RKO (cell line): ENCODE measurements at places on chromosomes 12 and 14.
A peak's percentile ranks its signal among the peaks of the same experiment; 100 is the strongest.

DNA sequence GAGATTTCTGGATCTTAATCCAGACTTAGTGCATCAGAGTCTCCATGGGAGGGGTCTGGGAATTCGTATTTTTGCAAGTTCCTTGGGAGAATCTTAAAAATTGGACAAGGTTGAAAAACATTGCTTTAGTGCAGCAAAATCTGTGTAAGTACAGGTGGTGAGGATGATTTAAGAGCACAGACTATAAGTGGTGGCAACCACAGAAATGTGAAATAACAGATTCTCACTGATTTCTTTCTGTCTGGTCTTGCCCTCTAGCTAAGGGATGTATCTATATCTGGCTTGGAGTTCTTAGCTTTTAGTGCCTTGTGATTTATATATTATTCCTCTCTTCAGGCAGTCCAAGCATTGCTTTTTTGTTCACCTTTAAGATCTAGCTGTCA is 116.2 kb downstream of the DIP2B start:
- no peak for DNase-seq

DNA sequence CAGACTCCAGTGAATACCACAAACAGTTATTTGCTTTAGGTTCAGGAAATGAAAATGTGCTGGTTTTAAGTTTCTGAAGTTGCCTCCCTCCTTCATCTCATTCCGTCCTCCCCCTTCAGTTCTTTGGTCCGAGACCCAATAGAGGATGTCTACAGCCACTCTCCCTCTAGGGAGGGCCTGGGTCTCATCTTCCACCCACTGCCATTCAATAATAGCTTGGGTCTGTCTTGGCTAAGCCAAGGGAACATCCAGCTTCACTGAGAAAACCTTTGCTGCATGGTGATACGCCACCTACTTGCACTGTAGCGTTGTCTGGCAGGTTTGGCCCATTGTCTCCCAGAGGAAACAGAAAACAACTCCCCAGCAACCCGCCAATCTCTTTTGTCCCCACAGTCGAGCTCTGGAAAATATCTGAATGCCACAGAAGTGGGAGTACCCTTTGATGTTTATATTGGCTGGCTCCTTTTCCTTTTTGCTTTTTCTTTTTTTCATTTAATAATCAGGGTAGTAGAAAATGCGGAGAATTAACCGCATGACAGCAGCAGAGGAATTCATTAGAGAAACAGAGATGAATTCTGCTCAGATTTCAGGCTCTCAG is 380.1 kb downstream of the RAD51B start:
- DNase-seq, result no peak

DNA sequence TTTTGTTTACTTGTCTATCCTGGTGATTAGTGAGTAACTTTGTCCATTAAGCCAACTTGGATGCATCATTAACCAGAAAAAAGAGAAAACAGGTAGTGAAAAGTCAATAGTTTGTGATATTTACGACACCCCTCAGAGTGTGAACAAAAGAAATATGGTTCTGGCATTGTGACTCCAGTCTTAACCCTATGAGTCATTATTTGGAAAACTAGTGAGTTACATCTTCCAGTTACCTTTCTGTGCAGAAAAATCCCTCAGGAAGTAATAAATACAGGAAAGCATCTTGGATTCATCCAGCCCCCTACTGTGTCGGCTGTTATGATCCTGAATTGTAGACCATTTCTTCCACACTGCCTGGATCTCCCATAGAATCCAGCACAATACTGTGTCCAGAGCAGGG is 379.1 kb downstream of the GALC start:
- DNase-seq, result no peak

- DNase-seq, result no peak
Measured at GRCh38 chr12:114902665-114903064, 218.7 kb upstream of the TBX3 start.

- DNase-seq, result no peak
Measured at GRCh38 chr12:58502226-58502625, 418.1 kb downstream of the LRIG3 start.

DNA sequence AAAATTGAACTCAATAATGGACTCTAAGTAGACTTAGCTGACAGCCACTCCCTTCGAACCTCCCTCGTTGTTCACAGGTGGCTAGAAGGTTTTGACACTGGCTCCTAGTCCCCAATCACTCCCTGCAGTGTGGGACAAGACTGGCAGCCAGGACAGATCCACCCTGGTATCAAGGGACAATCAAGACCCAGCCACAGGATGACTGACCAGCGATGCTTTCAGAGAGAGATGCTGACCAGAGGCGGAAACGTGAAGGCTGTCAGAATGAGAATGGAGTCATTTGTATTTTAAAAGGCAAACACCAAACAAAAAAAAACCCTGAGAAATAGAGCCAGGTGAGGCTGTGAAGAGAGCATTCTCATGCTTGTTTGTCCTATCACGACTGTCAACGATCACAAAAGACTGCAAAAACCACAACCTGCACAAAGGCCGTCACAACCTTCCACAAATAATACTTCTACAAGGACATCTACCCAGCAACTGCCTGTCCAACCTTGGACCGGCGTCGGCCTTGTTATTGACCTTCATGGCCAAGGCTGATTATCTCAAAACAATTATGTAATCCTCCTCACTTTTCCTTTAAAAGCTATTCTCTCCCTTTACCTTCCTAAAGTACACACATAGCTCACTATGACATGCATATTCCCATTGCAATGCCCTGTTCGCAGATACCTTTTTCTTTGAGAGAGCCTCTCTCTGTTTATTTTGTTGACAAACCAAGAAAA is 13.2 kb downstream of the EIF5 start:
- no peak for DNase-seq

GRCh38 chr12:49777800-49778748 is 36.7 kb downstream of the TMBIM6 start:
- DNase-seq, result peak; percentile 43

GRCh38 chr12:98275131-98275475 is 240.3 kb upstream of the TMPO start:
- DNase-seq, result no peak

DNA sequence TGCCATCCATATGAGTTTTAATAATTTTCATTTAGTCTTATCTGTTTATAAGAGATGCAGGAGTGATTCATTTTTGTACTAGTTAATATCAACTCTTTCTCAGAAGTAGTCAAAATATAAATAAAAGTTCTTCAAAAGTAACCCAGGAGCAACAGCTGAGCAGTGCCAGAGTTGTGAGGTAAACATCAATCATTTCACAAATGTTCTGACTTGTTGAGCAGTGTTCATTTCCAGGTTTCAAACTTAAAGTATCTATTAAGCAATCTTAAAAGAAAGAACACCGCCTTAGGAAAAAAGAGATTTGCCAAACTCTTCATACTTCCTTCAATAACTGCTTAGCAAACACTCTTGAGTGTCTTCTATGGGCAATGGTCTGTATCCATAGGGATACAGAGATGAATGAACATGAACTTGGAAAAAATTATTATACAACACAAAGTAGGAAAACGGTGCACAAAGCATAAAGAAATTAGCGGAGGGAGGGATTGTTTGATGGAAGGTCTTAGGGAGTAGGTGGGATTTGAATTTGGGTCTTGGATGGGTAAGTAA is 41.9 kb upstream of the POC1B start:
- no peak for DNase-seq

DNA sequence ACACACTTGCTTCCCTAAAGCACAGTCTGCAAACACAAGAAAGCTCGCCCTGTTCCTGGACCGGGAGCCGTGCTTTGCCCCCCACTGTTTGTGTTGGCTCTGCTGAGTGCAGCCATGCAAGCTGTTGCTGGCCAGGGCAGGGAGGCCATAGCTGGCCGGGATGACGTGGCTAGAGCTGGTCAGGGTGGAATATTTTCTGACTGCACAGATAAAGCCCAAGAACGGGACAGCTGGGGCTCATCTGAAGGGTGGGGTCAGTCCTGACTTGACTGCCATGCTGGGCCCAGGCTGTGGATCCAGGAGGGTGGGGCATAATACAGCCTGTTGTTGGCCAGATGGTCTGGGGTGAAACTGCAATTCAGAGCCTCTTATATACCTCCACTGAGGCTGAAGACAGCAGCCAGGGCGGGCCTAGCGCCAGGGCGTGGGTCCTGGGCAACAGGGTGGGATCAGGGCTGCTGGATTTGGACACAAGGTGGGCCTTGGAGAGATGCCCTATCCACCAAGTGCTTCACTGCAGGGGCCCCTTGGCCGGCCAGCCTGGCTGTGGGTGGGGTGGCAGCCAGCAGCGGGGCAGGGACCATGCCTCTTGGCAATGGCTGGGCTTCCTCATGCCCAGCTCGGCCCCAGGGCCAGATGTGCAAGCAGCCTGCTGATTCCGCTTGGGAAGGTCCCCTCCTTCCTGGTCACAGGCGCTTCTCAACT is 14.8 kb downstream of the KMT5A start:
- no peak for DNase-seq

DNA sequence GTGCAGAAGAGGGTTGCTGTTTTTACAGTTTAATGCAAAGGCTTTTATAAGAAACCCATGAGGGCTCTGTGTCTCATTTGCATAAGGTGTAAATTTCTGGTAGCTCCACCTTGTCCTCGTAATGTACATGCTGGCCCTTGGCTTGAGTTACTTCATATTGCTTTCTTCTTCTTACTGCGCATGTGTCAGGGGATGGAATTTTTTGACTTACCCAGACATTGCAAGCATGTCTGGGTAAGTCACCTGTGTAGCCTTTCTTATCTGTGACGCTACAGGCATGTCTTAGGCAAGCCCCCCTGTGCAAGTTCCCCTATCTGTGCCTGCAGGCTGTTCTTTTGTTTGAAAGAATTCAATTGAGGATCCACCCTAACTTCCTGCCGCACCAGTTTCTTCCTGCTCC is 274.2 kb downstream of the ETNK1 start:
- no peak for DNase-seq

GRCh38 chr14:103391048-103391447 is 5.8 kb downstream of the MARK3 start:
- peak; percentile 75 for DNase-seq

DNA sequence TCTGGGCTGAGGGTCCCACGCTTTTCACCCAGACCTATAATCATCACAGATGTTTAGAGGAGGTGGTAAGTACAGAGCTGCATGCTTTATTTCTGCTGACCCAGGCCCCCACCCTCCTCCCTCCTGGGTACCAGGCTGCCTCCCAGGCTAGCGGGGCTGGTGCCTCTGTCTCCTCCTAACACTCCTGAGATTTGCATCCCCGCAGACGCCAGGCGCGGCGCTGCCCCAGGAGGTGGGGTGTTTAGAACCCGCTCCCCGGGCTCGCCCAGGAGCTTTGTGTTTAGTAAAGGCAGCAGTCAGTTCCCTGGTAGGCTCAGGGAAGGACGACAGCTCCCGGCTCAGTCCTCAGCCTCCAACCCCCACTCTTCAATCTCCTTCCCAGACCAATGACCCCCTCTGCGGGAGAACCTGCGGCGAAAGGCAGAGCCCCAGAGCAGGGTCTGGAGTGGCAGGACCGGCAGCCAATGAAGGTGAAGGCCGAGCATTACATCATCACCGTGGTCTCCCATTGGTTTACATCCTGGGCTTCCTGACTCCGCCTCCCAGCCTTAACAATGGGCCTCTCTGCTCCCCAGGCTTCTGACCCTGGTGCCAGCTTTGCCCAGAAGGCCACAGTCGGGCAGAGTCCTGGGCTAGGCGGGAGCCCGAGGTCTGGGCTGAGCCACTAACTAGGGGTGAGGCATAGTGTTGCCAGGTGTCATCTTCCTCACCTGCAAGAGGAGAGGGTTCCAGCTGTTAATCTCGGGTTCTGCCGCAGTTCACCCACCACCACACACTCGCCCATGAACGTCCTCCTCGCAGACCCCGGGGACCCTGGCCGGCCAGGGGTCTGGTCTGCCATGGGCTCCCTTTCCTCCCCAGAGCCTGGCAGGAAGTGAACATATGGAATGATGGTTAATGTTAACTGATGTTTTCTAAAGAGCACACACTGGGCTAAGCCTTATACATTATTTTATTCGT is 57.5 kb downstream of the CALM1 start:
- DNase-seq, result no peak

GRCh38 chr12:66965621-66966020 is 286.7 kb upstream of the GRIP1 start:
- DNase-seq, result no peak

DNA sequence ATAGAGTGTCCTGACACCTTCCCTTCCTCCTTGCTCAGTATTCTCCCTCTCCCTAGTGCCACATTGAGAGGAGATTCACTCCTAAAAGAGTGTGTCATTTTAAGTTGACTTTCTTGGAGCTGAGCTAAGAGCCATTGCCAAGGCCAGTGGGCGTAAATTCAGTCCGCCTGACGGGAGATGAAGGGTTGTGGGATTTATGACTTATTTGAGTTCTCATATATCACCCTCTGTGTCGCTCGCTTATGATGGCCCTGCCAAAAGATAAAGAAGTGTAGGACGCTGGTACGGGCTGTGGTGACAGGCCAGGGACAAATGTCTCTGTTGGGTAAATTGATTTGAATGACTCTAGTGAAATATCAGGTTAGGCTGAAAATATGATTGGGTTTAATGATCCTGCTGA is 867.4 kb downstream of the NRXN3 start:
- DNase-seq, result no peak

GRCh38 chr14:32824195-32824594 is 114.5 kb upstream of the NPAS3 start:
- DNase-seq, result no peak

DNA sequence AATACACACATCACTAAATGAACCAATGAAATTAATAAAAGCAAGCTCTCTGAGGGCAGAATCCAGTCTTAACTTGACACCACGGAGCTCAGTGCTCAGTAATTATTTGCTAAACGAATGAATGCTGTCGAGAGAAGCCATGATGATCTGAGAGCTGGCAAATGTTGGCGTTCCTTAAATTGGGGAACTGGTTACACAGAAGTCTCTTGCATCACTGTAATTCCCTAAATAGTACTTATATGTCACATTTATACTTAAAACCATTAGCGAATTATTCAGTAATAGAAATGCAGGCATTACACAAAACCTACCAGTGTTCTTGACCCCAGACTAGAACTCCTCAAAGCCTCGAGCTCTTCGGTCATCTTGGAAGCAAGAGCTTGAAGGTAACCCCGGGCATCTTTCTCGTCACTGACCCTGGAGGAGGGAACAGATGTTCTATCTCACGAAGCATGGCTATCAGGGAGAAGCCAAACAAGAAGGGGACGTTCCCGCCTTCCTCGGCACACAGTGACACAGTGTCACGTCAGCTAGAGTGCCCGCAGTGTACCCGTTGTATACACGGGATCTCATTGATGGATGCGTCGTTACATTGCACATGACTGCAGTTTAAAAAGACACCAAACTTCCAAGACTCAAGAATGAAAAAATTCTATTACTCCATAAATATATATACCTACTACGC is 43.6 kb downstream of the AMN start:
- DNase-seq, result no peak

- DNase-seq, result no peak
Measured at GRCh38 chr12:2172491-2173214, 119.9 kb downstream of the CACNA1C start.

GRCh38 chr12:52524241-52524897 is 4.2 kb upstream of the KRT5 start:
- DNase-seq, result no peak

- no peak for DNase-seq
Measured at GRCh38 chr14:64060199-64060545, 207.4 kb downstream of the SYNE2 start.

GRCh38 chr14:53109105-53110041 is 43.8 kb downstream of the DDHD1 start:
- DNase-seq, result no peak
